ENCODE measurements at places on chromosomes 7 and 10.

- no peak for DNase-seq
These were observed 18.0 kb upstream of the SFMBT2 start for GRCh38 chr10:7428673-7429350.

- no peak for DNase-seq
These were observed 20.4 kb upstream of the ST8SIA6 start for GRCh38 chr10:17474595-17475323.

DNA sequence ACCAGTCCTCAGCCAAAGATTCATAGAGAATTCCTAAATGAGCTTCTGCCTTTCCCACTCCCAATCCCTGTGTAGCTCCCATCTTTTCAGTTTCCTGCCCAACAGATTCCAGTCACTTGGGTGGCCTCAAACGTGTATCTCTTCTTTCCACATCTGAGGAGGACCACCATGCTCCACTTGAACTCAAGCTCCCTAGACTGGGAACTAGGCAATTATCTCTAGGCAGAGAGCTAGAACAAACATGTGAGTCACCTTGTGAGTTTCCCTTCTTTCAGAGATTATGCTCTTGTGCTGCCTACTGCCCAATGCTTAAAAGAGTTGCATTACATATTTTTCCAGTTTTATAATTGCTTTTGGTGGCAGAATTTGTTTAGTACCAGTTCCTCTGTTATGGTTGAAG lies 178.0 kb downstream of the MDFIC start:
- no peak for DNase-seq

DNA sequence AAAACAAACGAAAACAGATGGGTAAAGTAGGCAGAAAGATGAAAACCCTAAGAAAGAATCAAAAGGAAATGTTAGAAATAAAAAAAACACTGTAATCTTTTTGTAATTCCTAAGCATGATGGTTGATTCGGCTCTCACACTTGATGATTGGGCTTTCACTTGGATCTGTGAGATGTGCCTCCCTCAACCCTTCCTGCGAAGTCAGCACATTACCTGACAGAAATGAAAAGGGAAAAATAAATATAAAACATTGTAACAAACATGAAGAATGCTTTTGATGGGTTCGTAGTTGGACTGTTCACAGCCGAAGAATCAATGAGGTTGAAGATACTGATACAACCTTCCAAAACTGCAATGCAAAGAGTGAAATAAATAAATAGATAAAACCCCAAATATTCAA lies 99.8 kb downstream of the AKR1D1 start:
- DNase-seq: no peak

GRCh38 chr7:80154656-80155333 lies 20.2 kb downstream of the GNAI1 start:
- DNase-seq: no peak
